ENCODE measurements at places on chromosomes 5 and 9. TPM values are rescaled to one million over a fixed set of nuclear protein-coding genes. Genes with fewer than 3 reads are reported as not detected.

DNA sequence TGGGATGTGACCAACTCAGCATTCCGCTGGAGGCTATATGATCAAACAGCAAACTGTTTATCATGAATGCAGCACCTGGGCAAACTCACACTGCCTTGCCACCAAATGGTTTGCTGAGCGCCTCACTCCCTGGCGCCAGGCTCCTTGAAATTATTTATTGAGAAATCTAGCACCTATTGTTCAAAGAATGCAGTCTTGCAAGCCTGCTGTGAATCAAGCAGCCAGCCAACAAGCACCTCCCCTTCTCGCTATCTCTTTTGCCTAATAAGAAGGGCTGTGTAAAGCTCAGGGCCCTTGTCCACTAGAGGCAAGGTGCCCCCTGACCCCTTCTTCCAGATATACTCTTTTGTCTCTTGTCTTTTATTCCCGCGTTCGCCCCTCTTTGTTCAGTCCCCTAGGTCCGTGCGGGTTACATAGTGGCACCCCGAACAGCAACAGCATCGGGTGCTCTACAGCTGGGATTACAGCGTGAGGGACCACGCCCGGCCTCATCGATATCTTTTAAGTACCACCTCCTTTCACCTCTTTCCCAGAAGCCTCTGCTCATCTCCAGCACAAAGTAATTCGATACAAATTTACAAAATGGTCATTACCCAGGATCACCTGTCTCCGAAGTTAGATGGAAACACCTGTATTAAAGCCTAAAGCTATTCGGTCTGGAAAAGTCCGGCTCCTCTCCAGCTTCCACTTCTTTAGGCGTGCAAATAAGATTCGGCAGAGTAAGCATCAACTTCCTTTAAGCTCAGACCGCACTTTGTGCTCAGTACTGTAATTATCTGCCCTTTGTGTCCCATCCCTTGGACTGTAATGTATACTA lies 896 bp downstream of the RIGI start:
- no peak for DNase-seq

DNA sequence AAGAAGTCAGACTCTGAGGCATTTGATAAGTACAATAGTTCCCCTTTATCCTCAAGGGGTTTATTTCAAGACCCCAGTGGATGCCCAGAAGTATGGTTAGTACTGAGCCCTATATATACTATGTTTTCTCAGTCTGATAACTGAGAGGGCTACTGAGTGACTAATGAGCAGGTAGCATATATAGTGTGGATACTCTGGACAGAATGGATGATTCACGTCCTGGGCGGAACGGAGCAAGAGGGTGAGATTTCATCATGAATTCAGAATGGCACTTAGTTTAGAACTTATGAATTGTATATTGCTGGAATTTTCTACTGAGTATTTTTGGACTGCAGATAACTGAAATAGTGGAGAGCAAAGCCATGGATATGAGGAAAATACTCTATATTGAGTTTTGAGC lies 457.6 kb downstream of the PLK2 start:
- DNase-seq: no peak

- DNase-seq: no peak
Measured at GRCh38 chr9:2288309-2288708, 273.2 kb downstream of the SMARCA2 start.

- no peak for DNase-seq
Measured at GRCh38 chr9:38026021-38026809, 42.8 kb downstream of the SHB start.

DNA sequence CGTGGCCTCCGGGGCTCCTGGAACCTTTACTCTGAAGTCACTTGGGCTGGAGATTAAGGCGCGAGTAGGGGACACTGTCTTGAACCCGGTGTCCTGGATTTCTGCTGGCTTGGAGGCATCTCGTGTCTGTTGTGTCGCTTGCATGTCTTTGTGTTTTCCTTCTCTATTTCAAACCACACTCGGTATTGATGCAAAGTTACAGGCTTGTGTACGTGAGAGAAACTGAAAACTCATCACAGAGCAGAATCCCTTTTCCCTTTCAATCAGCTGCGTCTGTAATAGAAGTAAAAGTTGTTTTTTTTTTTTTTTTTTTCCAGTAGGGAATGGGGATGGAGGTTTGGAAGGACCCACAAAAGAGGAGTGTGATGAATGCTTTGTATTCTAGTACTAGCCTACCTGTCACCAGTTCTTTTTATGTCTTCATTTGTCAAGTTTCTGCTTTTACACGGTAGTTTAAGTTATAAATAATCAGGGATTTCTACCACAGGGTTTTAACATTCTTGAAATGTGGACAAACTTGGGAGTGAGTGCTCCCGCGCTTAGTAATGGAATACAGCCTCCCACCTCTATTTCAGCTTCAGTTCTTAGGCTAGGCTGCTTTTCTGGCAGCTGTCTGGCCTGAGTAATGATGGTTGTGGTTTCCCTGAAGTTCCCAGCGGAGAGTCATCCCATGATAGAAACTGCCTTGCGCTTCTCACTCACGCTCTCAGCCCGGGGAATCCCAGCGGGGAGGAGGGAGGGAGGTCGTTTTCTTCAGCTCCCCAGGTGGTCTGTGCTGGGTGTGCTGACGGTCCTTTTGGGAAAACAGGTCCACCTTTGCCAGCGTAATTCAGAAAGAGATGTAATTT lies 763 bp downstream of the TJP2 start:
- no peak for DNase-seq

DNA sequence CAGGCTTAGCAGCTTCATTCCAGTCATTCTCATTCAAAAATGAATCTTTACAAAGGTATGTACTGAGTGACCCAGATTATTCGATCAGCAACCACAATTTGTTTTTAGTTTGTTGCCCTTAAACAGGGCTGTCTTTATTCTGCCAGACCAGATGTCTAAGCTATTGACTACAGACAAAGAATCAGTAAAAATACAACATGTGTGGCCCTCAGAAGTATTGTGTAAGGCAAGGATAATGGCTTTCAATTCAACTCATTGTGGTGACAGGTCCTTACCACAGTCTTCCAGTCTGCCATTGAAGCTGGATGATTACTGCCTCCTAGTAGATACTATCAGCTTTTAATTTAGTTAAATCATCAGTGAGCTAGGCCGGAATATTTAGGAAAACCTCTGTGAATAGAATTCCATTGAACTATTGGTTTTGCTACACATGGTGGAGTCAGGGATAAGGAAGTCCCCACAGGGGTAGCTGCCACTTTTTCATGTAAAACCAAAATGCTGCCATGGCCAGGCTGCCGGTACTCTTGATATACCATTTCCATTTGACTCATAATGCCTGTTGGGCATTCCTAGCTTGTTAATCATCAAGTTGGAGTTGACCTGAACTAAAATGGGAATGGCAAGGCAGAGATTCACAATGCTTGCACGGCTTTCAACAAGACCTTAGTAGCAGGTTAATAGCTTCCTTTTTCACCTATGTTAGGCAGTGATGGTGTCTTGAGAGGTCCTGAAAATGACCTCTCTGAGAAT lies 175.6 kb downstream of the MEF2C start:
- DNase-seq: no peak

DNA sequence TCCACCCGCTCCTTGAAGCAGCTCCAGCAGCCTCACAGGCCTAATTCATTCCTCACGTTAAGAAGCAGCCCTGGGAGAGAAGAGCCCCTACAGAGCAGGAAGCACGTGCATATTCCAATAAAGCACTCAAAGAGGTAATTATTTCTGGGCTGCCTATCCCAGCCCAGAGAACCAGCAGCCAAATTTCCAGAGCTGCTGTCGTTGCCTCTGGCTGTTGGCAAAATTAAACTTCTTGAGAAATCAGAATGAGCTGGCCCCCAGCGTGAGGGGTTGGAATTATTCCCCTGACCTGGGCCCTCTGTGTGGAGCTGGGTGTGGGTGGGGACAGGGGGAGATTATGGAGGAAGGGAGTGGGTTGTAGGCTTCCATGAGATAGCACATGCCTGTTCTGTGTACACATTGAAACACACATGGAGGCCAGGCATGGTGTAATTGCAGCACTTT lies 86.8 kb upstream of the HSPA9 start:
- no peak for DNase-seq

DNA sequence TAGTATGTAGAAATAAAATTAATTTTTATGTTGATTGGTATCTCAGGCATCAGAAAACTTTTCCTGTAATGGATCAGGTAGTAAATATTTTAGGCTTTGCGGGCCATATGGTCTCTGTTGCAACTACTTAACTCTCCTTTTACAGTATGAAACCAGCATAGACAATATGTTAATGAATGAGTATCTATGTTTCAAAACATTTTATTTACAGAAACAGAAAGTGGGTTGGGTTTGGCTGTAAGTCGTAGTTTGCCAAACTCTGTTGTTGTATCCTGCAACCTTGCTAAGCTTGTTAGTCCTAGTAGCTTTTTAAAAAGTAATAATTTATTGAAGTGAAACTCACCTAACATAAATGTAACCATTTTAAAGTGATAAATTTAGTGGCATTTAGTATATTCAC lies 132.1 kb downstream of the NR3C1 start:
- no peak for DNase-seq

The SIT1 gene
- total RNA-seq: 1.4 TPM

The C9orf153 gene
- not detected for total RNA-seq

The SAXO1 gene
- total RNA-seq: not detected
